ENCODE measurements at places on chromosomes 7 and 10. TPM values are rescaled to one million over a fixed set of nuclear protein-coding genes. Genes with fewer than 3 reads are reported as not detected.

The PNLIP gene
- total RNA-seq, result not detected

The LOXL4 gene
- total RNA-seq, result 1.7 TPM

The SLC13A1 gene
- not detected for total RNA-seq

The CARD11 gene
- 0.59 TPM for total RNA-seq

The PON3 gene
- not detected for total RNA-seq

The SYCE1 gene
- total RNA-seq, result not detected

The HOXA6 gene
- 1.6 TPM for total RNA-seq

The RASSF4 gene
- 16.4 TPM for total RNA-seq

The H2AZ2 gene
- total RNA-seq, result 353 TPM

The AMZ1 gene
- not detected for total RNA-seq

The PKD2L1 gene
- not detected for total RNA-seq

The MNX1 gene
- total RNA-seq, result 0.34 TPM

The CALHM2 gene
- total RNA-seq, result not detected

The SLC18A3 gene
- total RNA-seq, result 16.7 TPM

The PROSER2 gene
- total RNA-seq, result 7.5 TPM

The CYP3A4 gene
- not detected for total RNA-seq

The SH2B2 gene
- total RNA-seq, result 16.4 TPM

The MKX gene
- total RNA-seq, result not detected

The PDLIM1 gene
- total RNA-seq, result 26.2 TPM

The CHCHD2 gene
- total RNA-seq, result 330 TPM

The TPST1 gene
- 18.6 TPM for total RNA-seq

The C10orf105 gene
- total RNA-seq, result 0.12 TPM

The AKR1C2 gene
- total RNA-seq, result 3.8 TPM

The PDZD7 gene
- total RNA-seq, result 0.50 TPM

The HKDC1 gene
- not detected for total RNA-seq

The PRSS37 gene
- not detected for total RNA-seq

The SPDYE9 gene
- not detected for total RNA-seq

The HYAL4 gene
- not detected for total RNA-seq
